ENCODE measurements at places on chromosomes 1 and 21. TPM values are rescaled to one million over a fixed set of nuclear protein-coding genes. Genes with fewer than 3 reads are reported as not detected.

Gene SMIM1
- 3.9 TPM for total RNA-seq

Gene TEKT2
- not detected for total RNA-seq

Gene CACNA1S
- total RNA-seq: not detected

Gene CFAP57
- total RNA-seq: 0.26 TPM

Gene ARHGEF10L
- 2.4 TPM for total RNA-seq

Gene KDF1
- not detected for total RNA-seq

Gene LAMC1
- total RNA-seq: 42.1 TPM

Data from OCI-LY7 (cell line).